ENCODE measurements at places on chromosomes 5 and 9. TPM values are rescaled to one million over a fixed set of nuclear protein-coding genes. Genes with fewer than 3 reads are reported as not detected.

The PRELID2 gene
- total RNA-seq = 39.8 TPM

The CNTFR gene
- total RNA-seq = not detected

The TRPM3 gene
- total RNA-seq = 1.6 TPM

The C5orf63 gene
- total RNA-seq = 1.7 TPM

The ACTBL2 gene
- total RNA-seq = under 0.01 TPM

The NUTM2G gene
- total RNA-seq = not detected

The BTNL9 gene
- 0.32 TPM for total RNA-seq

The OR1J1 gene
- not detected for total RNA-seq

The OLFM1 gene
- 2.0 TPM for total RNA-seq

The STPG3 gene
- total RNA-seq = not detected

The AQP3 gene
- 0.61 TPM for total RNA-seq

The ALDH1A1 gene
- 124 TPM for total RNA-seq

The FGFR4 gene
- 3.3 TPM for total RNA-seq

The OBP2B gene
- total RNA-seq = not detected

The SPATA31A7 gene
- under 0.01 TPM for total RNA-seq

The UNC5A gene
- total RNA-seq = 0.30 TPM

The RPP25L gene
- total RNA-seq = 38.5 TPM

The PDE6A gene
- total RNA-seq = not detected

The HK3 gene
- not detected for total RNA-seq

The TERT gene
- not detected for total RNA-seq

The DYNC2I2 gene
- 88.0 TPM for total RNA-seq

The FNIP1 gene
- total RNA-seq = 33.6 TPM

The SLC46A2 gene
- total RNA-seq = not detected

The SYNPO gene
- 6.2 TPM for total RNA-seq

The PCDHB11 gene
- under 0.01 TPM for total RNA-seq

The SLC36A2 gene
- total RNA-seq = not detected

The ANGPTL2 gene
- total RNA-seq = 8.4 TPM

The EGFLAM gene
- 1.9 TPM for total RNA-seq

The LOX gene
- total RNA-seq = 35.4 TPM

The SYK gene
- not detected for total RNA-seq

The MORN5 gene
- total RNA-seq = not detected

The SLC25A2 gene
- total RNA-seq = 0.15 TPM

The PCA3 gene
- under 0.01 TPM for total RNA-seq

The CFAP90 gene
- total RNA-seq = not detected

The SLC28A3 gene
- total RNA-seq = not detected

The SIT1 gene
- not detected for total RNA-seq

The ESM1 gene
- total RNA-seq = 284 TPM

The PCDHGC4 gene
- 0.32 TPM for total RNA-seq

The AK8 gene
- 0.30 TPM for total RNA-seq

The UHRF2 gene
- 106 TPM for total RNA-seq

The OLFML2A gene
- total RNA-seq = 0.32 TPM

The ANKRD31 gene
- total RNA-seq = not detected

The BAAT gene
- not detected for total RNA-seq

The SLC45A2 gene
- not detected for total RNA-seq

The CDKN2B gene
- total RNA-seq = 14.9 TPM

All from epithelial cell of umbilical artery (primary cell).